Pulmonary artery endothelial cell (primary cell): ENCODE measurements at places on chromosomes 12 and 14.

GRCh38 chr14:97025722-97026121, 228.5 kb downstream of the VRK1 start:
- DNase-seq, result no peak

GRCh38 chr12:88247241-88247643, 105.1 kb downstream of the TMTC3 start:
- DNase-seq, result no peak

GRCh38 chr12:27973487-27973890, 956 bp upstream of the PTHLH start:
- DNase-seq, result no peak

DNA sequence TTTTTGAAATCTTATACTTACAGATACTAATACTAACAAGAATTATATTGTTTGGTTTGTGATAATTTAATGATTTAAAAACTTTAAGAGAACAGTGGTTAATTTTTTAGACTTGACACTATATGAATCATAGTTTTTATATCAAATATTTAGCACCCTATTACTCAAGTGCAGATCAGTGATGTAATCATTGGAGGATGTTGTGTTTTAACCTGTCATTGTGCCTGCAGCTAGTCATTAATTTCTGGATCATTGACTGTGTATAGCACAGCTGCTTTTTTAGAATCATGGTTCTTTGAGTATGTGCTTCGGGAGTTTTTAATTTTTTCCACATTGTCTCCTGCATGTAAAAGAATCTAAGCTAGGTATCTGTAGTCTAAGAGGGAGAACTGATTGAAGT, 17.3 kb downstream of the ARID4A start:
- DNase-seq, result no peak

DNA sequence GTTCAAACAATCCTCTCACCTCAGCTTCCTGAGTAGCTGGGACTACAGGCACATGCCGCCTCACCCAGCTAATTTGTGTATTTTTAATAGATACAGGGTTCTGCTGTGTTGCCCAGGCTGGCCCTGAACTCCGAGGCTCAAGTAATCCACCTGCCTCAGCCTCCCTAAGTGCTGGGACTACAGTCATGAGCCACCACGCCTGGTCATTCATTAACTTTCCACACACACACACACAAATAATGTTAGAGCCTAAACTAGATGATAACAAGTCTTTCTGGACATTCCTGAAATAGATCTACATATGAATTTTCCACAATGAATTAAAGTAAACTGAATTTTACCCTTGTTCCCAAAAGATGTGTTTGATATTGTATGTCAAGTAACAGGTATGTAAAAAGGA, 776.0 kb downstream of the GALC start:
- no peak for DNase-seq

DNA sequence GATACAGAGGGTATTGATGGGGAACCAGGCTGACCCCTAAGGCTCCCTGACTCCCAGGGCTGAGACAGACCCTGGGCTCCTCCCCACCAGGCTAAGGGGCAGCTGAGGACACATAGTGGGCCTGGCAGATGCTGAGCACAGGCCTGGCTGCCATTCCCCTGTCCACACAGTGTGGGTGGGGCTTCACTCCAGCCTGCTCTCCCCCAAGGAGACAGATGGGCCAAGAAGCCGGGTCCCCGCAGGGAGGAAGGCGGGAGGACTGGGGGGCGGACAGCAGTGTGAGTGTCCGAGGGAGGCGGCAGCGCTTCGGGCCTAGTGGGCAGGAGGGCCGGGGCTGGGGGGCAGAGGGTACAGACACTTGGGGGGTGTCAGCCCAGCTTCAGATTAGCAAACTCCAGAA, 32.0 kb downstream of the RFLNA start:
- no peak for DNase-seq

- no peak for DNase-seq
Measured at GRCh38 chr14:101839236-101839635, 77.7 kb downstream of the PPP2R5C start.
